ENCODE measurements at places on chromosomes 2 and 18.

GRCh38 chr2:98560256-98560771 lies 48.0 kb downstream of the COA5 start:
- peak; percentile 30 for DNase-seq

DNA sequence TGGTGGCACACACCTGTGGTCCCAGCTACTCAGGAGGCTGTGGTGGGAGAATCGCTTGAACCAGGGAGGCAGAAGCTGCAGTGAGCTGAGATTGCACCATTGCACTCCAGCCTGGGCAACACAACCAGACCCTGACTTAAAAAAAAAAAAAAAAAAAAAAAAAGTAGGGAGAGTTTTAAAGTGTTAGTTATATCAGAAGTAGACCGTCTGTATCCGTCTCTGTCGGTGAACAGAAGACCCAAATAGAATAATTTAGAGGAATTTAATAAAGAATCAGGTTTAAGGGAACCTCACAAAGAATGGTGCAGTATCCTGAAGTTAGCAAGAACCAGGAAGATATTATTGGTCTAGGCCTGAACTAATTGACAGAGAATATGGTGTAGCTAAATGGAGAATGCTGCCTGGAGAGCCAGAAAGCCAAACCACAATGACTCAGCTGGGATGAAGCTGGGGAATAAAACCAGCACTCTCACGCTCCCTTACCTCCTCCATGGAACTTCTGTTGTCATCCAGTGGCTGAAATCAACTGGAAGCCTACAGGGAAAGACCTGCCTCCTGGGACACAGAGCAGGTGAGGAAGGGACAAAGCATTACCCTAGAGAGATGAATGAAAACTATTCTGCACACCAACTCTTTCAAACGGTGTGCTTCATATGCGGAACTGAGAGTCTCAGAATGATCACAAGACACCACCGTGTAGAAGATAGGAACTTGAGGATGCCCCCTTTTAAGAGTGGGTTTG lies 39.1 kb upstream of the PLEKHM3 start:
- peak; percentile 77 for DNase-seq

DNA sequence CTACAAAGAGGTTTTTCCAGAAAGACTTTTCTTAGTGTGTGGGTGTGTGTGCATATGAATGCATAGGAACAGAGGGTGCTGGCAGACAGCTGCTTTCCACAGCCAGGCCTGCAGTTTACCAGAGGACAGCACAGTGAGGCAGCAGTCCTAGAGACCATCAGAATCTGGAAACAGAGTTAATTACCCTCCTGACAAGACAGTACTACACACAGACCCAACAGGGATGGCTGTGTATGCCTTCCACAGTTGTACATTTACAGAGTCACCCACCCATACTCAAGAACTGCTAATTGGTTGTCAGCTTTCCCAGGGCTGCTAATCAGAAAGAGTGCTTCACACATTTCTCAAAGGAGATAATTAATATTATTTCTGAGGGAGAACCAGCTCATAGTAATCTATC lies 104.7 kb downstream of the FEZ2 start:
- DNase-seq, result no peak

- no peak for DNase-seq
Observed at GRCh38 chr2:84970868-84971509, at the start of gene KCMF1. KCMF1 (plus strand) TSS chr2:84971161; CDS start chr2:84971452, 291 bp downstream.

DNA sequence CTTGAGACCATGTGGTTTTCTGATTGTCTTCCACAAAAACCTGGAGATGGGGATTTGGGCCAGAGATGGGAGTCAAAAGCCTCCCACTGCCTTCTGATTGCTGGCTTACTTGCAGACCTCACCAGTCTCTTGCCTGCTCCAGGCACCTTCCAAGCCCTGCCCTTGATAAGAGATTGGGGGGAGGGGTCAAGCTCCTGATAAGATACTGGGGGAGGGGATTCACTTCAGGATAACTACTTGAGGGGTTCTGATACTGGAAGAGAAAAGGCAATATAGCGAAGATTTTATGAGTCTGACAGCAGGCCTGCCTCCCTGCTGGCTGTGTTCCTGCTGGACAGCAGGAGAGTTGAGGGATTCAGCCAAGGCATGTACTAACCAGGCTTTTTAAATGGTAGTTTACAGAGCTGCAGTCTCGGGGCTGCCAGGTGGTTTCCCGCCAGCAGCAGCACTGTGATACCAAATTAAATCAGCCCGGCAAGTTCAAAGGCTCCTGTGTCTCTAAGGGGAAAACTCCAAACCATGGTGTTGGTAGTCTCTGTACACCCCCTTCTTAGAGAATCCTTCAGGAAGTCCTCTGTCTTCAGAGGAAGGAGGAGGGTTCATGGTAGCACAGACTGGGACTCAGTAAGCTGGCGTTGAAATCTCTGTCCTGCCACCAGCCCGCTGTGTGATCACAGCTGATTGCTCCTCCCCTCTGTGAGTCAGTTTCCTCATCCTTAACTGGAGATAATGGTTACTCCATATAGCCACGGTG lies 58.3 kb downstream of the FBXO36 start:
- DNase-seq, result no peak

GRCh38 chr2:218997731-218998130 lies 4.5 kb upstream of the CRYBA2 start:
- DNase-seq, result no peak

DNA sequence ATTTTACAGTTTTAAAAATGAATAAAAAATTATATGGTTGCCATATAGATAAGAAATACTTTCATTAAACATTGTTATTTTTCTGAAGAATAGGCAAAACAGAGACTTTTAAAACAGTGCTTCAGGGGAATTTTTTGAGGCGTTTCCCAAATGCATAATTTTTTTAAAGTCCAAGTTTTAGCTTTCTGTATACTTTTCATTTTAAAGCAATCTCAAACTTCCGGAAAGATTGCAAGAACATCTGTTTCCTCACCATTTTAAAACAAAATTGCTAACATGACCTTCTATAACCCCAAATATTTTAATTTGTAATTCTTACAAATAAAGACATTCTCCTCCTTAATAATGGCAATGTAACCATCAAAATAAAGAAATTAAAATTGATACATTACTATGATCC lies 15.1 kb upstream of the MBD2 start:
- no peak for DNase-seq

DNA sequence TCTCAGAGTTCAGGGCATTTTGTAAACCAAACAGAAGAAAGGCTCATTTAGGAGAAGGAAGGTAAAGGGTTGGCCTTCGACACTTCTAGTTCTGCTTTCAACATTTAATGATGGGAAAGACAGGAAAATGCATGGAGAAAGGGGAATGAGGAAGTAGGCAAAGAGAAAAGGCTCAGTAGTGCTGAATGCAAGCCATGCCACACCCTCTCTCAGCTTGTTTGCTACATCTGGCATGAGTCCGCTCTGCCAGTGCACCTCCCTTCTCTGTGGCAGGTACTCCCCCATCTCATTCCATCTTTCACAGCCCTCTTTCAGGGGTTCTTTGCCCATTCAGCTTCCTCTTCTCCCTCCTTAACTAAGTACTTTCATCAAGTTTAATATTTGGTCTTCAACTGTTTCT lies 120.9 kb upstream of the ITGB6 start:
- DNase-seq, result no peak

- no peak for DNase-seq
Observed at GRCh38 chr2:6749962-6750361, 115.7 kb downstream of the CMPK2 start.

GRCh38 chr18:59141294-59142068 lies 1.8 kb downstream of the SEC11C start:
- DNase-seq, result no peak

- peak; percentile 97 for DNase-seq
Observed at GRCh38 chr2:157173740-157174184, 83.7 kb upstream of the GALNT5 start.

DNA sequence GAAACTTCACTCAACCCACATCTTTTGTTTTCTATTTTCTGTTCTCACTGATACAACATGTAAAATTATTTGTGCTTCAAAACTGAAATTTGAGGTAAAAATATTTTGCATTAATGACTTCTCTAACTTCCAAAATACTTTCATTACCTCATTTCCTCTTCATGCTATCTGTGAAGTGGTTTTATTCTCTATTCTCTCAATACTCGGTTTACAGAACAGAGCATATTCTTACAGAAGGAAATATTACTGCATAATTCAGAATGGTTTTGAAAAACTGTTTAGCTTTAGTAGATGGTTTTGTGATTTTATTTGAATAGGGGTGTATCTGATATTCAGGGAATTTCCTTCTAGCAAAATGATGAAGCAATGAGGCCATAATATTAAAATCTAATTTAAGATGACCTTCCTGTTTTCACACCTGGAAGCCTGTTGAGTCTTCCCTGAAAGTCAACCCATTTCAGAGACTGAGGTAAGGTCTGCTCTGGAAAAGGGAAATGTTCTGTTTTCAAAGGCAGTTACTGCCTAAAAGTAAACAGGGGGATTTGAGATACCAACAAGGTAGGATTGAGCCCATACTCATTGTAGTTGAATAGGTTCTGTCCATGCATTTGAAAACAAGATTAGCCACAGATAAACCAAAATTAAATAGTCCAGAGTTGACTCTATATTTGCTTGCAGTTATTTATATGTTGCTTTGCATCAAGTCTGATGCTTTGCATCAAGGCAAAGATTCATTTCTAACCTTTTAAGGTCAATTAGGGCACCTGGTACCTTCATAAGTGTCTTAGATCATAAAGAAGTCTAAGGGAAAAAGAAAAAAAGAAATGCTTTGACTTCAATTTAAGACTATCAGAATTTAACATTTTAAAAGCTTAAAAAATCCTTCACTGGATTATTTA lies 50.8 kb upstream of the PEX13 start:
- no peak for DNase-seq

DNA sequence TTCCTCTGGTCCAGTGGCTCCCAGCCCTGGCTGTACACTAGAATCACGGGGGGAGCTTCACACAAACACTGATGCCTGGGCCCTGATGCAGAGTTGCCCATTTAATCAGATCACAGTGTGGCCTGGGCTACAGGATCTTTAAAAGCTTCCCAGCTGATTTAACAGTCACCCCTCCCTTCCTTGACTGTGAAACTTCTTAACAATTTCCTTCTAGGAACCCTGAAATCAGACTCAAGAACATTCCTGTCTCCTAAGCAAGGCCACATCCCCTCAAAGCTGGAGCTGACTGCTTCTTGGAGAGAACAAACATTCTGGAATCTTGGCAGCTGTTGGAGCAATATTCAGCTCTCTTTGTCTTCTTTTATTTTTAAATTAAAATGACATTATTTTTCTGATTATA lies 88.7 kb downstream of the ADD2 start:
- no peak for DNase-seq

- DNase-seq, result no peak
Observed at GRCh38 chr2:107132070-107132469, 246.1 kb upstream of the ST6GAL2 start.

DNA sequence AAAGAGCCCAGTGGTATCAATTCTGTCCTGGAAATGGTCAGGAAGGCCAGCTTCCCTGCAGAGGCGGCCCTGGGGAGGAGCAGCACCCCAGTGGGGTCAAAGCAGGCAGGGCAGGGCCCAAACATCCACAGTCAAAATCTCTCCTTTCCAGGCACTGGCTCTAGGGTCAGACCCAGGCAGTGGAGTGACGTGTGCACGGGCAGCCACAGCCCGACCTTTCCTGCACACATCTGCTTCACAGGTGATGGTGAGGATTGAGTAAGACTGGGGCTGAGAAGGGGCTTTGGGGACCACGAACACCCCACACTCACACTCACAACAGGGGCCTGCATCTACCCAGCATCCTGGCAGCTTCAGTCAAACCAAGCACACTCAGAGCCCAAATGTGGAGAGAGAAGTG lies 97.8 kb upstream of the GLI2 start:
- no peak for DNase-seq

DNA sequence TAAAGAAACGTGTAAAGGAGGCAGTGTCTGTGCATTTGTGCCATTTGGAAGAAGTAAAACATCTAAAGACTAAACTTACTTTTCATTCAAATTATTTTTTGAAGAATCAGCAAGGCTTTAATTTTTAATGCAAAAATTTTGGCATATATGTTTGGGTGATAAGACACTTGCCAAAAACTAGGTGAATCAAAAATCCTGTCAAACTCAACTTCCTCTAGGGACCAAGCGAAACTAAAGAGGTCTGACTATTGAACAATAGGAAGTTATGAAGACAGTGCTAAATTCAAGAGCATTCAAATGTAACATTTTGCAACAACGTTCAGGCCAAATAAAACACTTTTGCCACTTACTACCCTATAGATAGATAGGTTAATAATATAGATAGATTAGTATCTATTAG lies 306.1 kb downstream of the NOL4 start:
- DNase-seq, result no peak

- DNase-seq, result no peak
Observed at GRCh38 chr18:30288662-30289414, 753.7 kb downstream of the DSC3 start.

DNA sequence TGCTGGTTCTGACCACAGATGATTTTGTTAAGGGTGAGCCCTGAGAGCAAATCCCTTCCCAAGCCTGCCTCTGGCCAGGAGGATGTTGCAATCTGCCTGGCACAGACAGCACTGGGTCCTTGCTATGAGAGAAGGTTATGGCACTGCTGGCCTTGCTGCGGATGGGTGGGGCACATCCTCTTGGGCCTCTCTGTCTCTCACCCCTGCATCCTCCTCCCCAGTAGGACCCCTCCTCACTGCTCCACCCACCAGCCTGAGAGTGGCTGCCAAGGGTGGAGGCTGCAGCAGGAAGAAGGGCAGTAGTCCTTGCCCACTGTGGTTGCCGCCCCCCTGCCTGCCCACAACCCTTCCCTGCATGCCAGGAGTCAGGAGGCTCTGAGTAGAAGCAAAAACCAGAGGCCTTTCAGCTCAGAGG lies 180.9 kb downstream of the ZBTB7C start:
- DNase-seq, result no peak

- DNase-seq, result no peak
Observed at GRCh38 chr18:2588666-2589344, 17.4 kb downstream of the NDC80 start.

DNA sequence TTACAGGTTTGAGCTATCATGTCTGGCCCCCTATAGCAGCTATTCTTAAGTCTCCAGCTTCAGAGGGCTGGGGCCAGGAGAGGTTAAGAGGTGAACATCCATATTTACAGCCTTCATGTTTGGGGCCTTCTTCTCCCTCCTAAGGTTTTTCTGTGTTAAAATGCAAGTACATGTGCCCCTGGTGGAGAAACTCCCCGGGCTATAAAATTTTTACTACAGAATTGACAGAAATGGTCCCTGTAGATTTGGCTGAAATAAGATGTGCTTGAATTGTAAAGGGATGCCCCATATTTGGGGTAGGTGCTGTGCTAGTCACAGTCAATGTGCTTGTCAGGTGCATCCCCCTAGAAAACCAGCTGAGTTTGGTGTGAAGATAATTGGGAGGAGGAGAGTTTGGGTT lies 263.3 kb upstream of the CXCR4 start:
- DNase-seq, result no peak

- no peak for DNase-seq
Observed at GRCh38 chr18:23234619-23235018, 99.3 kb downstream of the CABLES1 start.

DNA sequence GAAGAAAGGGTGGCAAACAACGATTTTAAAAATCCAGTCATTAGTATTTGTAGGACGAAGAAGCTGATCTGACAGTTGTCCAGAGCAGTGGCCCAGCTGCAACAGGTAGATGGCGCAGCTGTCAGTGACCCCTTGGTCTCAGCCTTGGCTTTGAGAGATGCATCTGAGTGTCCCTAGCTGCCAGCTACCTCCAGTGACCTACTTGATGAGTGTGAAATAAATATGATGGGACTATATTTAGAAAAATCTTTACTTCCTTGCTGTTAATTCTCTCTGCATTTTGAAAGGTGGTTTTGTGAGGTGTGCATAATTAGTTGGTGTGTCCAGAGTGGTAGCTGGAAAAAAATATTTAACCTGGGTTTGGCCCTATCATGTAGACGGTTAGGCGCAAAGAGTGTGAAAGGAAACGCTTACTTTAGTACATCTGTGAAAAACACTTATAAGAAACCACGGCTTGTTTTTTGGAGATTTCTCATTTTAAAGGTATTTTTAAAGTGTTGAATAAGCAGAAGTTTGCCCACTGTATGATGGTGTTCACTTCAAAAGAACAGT lies 963 bp downstream of the INPP1 start:
- DNase-seq, result no peak
